ENCODE measurements at places on chromosomes 12 and 14.

DNA sequence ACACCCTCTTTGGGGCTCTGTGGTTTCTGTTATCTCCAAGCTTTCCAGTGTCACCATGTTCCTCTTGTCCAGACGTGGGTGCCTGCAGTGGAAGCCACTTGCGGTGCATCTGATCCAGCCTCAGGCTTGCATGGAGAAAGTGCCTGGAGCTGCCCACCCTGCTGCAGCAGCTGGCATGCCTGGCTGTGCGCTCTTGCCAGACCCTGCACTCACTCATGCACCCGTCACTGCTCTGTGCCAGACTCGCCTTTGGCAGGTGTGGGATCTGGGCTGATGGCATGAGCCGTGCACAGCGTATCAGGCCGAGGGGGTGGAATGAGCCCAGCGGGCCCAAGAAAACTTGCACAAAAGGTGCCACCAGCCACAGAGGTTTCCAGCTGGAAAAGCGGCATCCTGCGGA, 105.1 kb downstream of the MNAT1 start:
- no peak for DNase-seq

DNA sequence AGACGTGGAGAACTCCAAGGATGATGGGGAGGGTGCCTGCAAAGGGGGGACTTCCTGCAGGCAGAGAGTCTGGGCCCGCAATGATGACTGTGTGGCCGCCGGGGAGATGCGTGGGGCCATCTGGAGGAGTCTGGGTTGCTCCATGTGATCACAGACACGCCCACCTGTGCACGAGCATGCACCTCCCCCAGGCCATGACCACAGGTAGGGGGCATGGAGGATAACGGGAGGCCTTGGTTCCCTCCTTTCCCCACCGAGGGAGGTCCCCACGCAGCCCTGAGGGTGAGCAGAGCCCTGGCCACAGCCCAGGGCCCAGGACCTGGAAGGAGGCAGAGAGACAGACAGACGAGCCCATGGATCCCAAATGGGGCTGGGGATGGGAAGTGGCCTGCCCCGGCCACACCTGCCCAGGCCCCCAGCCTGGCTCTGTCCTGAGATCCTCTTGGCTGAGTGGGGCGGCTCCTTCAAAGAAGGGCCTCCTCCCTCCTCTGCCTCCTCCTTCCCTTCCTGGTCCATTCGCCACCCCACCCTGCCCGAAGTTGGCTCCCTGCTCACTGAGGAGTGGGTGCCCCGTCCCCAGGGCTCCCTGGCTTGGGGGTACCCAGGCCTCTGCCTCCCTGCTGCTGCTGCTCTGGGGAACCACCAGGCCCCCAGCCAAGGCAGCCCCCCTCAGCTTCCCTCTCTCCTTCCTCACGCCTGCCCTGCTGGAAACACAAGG, 138.2 kb downstream of the CALM1 start:
- DNase-seq: no peak

DNA sequence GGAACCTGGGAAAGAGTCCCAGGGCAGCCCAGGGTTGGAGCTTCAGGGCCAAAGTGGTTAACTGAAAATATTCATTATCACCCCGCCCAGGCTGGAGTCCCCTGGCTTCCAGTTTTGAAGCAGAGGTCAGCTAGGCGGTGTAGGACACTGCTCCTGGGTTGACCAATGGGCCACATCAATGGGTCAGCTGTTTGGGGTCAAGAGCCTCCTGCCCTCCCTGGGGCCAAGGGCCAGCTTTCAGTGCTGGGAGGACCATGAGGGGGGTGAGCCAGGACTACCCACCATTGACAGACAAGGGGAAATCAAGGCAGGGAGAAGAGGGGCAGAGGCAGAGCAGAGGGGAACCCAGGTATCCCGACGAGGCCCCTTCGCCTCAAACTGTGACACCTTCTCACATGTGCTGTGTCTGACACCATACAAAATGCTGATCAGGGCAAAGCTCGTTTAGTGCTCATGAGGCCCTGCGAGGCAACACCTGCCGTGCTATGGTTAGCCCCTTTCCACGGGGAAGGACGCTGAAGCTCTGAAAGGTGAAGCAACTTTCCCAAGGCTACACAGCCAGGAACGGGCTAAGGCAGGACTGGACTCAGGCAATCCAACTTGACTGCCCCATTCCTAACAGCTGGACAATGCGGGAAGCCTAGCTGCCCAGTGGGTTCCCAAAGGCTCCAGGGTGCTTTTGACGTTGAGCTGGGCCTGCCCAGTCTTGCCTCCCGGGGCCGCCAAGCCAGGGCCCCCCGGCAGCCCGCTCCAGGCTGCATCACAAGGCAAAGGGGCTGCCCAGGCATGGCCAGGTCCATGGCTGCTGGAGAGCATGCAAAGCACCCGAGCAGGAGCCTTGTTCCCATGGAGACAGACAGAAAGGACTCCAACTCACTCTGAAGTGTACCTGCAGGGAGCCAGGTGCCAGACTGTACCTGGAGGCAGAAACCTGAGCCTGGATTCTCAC, 2.0 kb downstream of the SYNE3 start:
- no peak for DNase-seq

DNA sequence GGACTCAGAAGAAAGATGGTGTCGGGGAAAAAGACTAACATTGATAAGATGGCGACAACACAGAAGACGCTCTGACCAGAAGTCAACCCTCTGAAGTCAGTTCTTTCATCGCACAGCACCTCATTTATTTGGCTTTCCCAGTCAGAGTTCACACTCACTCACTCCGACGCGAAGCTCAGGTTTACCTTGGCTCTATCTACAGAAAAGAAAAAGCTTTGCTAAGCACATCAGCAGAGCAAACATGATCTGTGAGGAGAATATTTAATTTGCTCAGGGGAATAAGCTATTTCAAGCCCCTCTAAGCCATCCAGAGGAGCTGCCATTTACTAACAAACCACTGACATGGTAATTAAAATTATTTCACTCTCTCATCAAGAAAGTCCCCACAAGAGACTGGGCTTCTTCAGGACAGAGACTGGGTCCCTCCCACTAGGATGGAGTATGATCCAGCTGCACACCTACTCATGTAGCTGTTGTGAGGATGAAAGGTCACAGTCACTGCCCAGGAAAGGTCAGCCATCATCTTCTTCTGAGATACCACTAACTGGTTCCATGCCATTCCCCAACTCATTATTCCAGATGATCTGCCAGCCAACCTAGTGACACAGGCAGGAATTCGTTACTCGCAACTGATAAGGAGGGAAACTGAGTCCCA, 111.4 kb downstream of the TTC7B start:
- DNase-seq: no peak

DNA sequence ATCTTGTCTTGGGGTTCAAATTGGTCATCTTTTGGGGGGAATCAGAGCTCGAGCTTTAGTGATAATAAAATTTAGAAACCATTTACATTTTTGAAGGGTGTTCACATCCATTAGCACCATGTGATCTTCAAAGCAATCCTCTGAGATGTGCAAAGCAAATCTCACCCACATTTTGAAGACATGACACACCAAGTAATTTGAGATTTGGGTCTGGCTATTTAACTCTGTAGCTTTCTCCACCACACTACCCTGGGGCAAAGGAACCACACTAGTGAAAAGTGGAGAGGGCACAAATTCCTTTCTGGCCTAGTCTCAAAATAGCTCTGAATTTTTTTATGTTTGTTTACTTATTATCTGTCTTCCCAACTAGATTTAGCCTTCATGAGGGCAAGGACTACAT, 46.6 kb upstream of the TMEM233 start:
- DNase-seq: no peak

- no peak for DNase-seq
Measured at GRCh38 chr12:82461836-82462235, 103.5 kb downstream of the METTL25 start.

GRCh38 chr12:12153596-12153995, 82.9 kb downstream of the BCL2L14 start:
- peak; percentile 5 for DNase-seq

DNA sequence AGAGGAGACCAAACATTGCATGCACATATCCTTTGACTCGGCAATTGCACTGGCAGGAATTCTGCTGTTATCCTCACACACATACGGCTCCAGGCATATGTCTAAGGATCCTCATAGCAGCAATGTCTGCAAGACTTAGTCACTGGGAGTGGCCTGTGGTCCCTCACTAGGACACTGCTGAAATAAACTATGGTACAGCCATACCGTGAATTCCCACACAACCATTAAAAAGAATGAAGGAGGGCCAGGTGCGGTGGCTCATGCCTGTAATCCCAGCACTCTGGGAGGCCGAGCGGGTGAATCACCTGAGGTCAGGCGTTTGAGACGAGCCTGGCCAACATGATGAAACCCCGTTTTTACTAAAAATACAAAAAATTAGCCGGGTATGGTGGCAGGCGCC, 105.1 kb downstream of the ZFP36L1 start:
- no peak for DNase-seq

- no peak for DNase-seq
Measured at GRCh38 chr12:52224151-52224550, 8.9 kb upstream of the KRT7 start.

- DNase-seq: no peak
Measured at GRCh38 chr12:93571365-93571924, 1.0 kb upstream of the SOCS2 start.

DNA sequence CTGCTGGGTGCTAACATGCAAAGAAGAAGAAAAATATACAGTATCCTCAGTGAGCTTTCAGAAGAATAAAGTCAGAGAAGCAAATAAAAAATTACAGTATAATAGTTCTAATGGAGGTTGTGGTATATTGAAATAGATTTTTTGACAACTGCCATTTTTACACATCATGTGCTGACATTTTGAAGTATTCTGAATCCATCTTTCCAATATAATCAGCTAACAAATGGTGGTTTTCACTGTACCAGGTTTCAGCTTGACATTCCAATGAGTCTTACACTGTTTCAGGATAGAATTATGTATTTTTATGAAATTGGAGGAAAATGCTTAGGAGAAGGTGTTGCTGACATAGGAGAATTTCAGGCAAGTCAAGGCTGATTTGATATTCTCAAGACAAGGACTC, 26.3 kb upstream of the TBC1D30 start:
- DNase-seq: no peak

GRCh38 chr14:54776361-54777001, 126.1 kb downstream of the GCH1 start:
- DNase-seq: no peak

GRCh38 chr12:43098766-43099550, 453.0 kb downstream of the ADAMTS20 start:
- DNase-seq: no peak

DNA sequence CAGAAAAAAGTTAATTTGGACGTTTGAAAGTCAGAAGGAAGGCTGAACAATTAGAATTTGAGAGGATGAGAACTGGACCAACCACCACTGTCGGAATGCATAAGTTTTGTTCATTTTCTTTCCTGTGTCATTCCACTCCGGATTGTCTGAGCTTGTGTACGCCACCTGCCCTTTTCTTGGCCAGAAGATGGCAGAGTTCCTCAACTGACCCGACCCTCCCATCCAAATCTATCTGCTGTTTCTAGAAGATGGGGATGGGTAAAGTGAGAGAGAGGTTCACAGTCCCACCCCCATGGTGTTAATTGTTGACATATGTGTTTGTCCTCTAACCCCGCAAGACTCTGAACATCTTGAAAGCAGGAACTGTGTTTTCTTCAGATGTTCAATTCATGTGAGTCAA, 388.0 kb downstream of the VRK1 start:
- DNase-seq: peak; percentile 2

DNA sequence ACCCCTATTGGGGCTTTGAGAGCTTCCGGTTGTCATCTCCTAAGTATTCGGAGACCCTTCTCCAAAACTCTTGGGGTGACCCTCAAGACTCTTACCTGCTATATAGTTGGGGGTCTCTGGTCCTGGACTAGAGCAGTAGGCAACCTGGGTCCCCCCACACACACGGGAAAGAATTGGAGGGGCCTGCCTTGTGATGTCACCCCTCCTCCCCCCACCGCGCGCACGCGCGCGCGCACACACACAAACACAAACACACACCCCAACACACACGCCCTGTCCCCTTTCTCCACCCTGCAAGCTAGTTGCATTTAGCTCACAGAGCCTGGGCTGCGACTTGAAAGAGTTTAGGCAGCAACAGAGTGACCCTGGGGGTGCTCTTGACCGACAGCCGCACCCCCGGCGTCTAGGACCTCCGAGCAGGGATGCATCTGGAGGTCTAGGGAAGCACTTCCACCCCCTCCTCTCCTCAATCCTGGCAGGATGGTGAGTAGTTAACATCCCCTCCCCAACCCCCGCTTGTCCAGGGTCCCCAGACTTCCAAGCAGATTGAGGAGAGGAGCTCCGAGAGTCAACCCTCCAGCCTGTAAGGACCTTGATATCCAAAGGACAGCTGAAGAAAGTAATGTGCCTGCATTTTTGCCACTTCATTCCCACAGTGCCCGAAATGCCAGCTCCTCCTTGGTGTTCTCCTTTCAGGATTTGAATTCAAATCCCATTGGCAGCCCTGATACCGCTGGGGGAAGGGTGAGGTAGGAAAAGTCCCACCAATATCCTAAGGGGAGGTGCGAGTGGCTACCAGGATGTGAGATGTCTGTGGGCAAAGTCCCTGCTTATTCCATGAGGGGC, 1.4 kb upstream of the DNAJC14 start:
- peak; percentile 75 for DNase-seq

GRCh38 chr14:64951724-64952123, 9.2 kb upstream of the GPX2 start:
- no peak for DNase-seq

GRCh38 chr12:116091579-116091978, 185.9 kb downstream of the MED13L start:
- DNase-seq: no peak

DNA sequence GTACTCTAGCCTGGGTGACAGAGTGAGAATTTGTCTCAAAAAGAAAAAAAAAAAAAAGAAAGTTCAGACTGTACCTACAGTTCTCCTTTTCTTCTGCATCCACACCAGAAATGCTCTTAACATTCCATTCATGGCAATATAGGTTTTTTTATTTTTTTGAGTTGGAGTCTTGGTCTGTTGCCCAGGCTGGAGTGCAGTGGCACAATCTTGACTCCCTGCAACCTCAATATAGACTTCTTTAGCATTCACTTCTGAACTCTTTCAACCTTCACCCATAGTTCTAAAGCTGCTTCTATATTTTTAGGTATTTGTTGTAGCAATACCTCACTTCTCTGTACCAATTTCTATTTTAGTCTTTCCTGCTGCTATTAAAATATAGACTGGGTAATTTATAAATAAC, 1095.7 kb downstream of the FLRT2 start:
- no peak for DNase-seq

GRCh38 chr12:101021911-101022388, 188.1 kb downstream of the SLC5A8 start:
- DNase-seq: no peak

- DNase-seq: peak; percentile 68
Measured at GRCh38 chr14:99026471-99026870, 245.5 kb downstream of the BCL11B start.

DNA sequence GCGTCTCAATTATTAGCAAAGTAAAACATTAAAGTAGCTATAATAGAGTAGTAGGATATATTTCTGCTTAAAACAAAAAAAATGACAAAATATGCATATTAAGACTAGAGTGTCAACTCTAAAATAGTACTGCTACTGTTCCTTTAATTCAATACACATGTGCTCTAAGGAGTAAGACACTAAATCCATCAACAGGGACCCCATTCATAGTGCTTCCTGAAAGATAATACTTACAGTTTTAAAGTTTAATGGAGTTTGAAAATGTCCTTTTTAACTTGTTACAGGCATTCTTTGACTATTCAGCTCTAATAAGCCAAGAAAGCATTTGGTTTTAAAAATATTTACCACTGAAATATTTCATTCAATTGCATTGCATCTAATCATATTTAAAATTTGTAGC, 145.2 kb downstream of the ADAMTS20 start:
- DNase-seq: no peak

- DNase-seq: no peak
Measured at GRCh38 chr12:42474391-42474790, 115.2 kb downstream of the PRICKLE1 start.

All from OCI-LY7 (cell line).